ENCODE measurements at places on chromosomes 1 and 21.

DNA sequence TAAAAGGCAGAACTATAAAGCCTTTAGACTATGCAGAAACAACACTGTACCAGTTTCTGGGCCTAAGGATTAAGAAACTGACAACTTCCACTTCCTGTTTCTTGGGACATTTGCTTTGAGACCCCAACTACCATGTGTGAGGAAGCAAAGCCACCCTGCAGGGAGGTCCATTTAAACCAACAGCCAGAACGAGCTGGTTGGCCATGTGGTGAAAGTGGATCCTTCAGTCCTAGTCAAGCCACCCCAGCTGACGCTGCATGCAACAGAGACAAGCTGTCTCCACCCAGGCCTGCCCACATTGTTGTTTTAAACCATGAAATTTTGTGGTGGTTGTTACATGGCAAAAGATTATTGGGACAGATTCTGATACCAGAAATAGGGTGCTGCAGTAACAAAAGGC, 31.8 kb upstream of the SLFNL1 start:
- no peak for DNase-seq

DNA sequence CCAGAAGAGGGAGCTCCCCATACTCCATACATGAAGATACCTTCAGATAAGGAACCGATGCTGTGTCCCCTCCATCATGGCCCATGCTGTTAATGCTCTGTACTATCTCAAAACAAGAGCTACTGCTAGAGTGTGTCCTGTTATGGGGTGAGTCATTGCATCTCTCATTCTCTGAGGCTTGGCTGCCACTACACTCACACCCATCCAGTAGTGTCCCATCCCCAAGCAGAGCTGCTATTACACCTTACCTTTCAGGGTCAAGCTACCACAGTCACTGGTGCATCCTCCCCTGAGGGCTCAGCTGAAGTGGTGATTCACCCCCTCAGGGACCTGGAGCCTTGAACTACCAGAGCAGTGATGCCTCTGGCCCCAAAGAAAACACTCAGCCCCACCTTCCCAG, 198.5 kb downstream of the PLA2G4A start:
- DNase-seq: no peak

DNA sequence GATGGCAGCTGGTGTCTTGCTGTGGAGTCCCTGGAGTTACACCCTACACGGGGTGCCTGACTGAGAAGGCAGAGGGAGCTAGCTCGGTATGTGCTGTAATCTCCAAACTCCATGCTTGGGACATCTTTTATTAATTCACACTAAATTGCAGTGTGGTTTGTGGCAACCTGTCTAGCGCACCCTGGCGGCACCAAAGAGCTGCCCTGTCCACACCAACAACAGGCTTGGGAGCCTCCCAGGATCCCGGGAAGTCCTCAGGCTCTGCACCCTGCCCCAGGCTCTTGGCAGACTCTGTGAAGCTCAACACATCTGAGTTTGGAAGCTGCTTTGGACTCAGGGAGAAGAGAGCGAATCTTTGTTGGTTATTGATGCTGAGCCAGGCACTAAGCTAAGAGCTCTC, 138.9 kb downstream of the IGSF21 start:
- DNase-seq: no peak

DNA sequence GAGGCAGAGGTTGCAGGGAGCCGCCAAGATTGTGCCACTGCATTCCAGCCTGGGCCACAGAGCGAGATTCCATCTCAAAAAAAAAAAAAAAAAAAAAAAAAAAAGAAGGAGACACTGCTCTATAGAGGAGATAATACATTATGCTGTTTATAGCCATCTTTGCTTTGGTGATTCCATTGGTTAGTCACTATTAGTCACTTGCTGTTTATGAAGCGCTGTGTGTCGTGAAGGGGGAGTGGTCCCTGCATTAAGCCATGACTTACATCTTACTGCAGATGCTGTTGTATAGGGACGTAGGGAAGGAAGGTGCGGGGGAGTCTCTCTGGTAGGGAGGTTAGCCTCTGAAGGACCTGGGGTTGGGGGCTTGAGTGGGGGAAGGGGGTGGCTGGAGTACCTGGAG, 48.3 kb downstream of the HUNK start:
- no peak for DNase-seq

DNA sequence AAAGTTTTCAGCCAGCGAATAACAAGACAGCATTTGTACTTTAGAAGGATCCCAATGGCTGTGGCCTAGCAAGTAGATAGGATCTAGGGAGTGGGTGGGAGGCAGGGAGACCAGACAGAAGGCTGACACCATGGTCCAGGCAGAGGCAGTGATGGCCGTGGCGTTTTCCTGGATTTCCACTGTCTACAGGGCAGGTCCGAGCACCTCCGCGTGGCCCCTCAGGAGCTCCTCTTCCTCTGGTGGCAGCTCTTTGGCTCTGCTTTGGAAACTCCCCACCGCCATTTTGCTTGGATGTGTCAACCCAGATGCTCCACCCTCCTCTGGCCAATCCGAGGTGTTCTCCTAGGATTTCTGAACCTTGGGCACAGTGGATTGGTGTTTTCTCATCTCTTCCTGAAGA, 25.1 kb downstream of the PADI4 start:
- DNase-seq: no peak

DNA sequence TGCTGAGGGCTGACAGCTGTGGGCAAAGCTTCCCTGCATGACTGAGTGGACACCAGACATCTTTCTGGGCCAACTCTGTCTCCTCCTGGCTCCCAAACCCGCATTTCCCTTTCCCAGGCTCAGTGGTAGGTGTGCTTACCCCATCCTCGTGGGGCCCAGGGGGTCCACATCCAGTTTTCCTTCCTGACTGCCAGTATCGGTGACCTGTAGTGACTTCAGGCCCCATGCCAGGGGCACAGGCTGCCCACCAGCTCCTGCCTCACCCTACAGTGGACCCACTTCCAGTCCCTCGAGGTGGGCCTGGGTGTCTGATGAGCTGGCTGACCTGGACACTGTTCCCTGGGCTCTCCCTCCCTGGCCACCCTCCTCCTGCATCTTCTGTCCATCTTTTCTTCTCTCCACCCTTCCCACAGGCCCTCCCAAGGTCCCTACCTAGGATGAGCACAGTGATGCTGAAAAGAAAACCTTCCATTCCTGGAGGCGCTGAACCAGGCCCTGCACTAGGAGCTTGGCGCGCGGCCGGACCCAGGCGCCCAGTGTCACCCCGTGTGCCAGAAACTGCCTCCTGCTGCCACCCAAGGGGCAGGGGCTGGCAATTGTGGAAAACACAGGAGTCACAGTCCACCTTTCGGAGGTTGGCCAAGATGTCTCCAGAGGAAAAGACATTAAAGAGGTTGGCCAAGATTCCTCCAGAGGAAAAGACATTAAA, 67.1 kb downstream of the RUNX3 start:
- no peak for DNase-seq

GRCh38 chr1:232894436-232894835, 56.0 kb upstream of the NTPCR start:
- no peak for DNase-seq

- DNase-seq: no peak
These were observed 33.6 kb downstream of the RPRD2 start for GRCh38 chr1:150397392-150398032.

GRCh38 chr21:45938453-45938755, 43.2 kb upstream of the COL6A1 start:
- DNase-seq: no peak

GRCh38 chr1:192104128-192104527, 54.1 kb upstream of the RGS18 start:
- DNase-seq: no peak

GRCh38 chr1:904310-904950, 19.3 kb upstream of the SAMD11 start:
- DNase-seq: peak; percentile 29

- DNase-seq: no peak
These were observed 21.5 kb upstream of the GPR37L1 start for GRCh38 chr1:202101184-202101583.

- no peak for DNase-seq
These were observed 733.9 kb upstream of the CHRM3 start for GRCh38 chr1:238652346-238652968.

- DNase-seq: no peak
These were observed 8.7 kb upstream of the MDM4 start for GRCh38 chr1:204507317-204508105.

- no peak for DNase-seq
These were observed 483.4 kb downstream of the PLPP3 start for GRCh38 chr1:56095696-56096665.

GRCh38 chr1:165826565-165827267, 698 bp upstream of the UCK2 start:
- no peak for DNase-seq

- DNase-seq: no peak
These were observed 108.1 kb upstream of the HAO2 start for GRCh38 chr1:119260506-119260905.

GRCh38 chr1:205972081-205972480, 28.8 kb upstream of the SLC26A9 start:
- no peak for DNase-seq

- no peak for DNase-seq
These were observed 263.4 kb upstream of the SNX7 start for GRCh38 chr1:98398092-98398491.

DNA sequence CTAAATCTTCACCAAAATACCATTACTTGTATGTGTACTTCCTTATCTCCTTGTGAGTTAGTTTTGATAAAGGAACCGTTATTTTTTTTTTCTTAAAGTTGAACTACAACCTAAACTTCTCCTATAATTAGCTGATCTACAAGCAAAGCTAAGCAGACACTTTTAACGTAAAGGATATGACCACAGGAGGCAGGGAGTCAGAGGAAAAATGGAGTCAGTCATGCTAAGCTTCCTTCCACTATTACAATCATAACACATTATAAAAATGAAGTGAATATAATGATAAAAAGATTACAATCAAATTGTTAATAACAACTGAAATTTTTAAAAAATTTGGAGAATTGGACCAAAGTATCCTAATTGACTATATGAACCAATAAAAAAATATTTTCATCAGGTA, 892.6 kb downstream of the KCNT2 start:
- DNase-seq: no peak

- DNase-seq: no peak
These were observed 189.2 kb downstream of the ZP4 start for GRCh38 chr1:237701534-237701933.

DNA sequence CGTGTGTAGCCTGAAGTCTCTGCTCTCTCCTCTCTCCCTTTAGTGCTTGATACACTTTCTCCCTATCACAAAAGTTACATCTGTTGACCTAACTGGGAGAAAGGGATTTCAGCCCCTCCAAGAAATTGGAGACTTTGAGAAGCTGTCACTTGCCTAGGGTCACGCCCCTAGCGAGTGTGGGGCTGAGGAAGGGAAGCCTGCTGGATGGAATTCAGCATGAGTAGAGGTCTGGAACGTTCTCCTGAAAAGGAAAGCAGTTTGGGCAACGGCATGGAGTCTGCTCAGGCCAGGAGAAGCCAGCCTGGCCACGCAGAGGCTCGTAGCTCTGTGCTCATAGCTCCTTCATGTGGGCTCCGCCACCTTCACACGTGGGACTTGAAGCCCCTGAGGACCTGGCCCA, 22.4 kb downstream of the COL16A1 start:
- no peak for DNase-seq

DNA sequence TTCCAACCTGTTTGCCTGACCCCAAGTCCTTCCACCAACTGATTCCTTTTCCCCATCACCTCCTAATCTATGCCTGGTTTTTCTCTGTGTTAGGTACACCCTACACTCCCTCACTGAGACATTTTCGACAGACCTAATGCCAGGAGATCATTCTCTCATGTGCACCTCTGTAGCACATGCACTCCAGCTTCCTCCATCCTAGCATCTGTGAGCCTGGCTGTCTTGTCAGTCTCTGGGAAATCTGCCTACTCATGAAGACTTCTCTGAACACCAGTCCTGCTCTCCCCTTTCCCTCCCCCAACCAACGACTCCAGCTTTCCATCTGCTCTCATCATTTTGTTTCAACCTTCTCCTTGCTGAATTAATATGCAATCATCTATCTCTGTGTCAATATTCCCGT, 987 bp downstream of the MED8 start:
- DNase-seq: no peak

- peak; percentile 10 for DNase-seq
These were observed 648 bp downstream of the S100PBP start for GRCh38 chr1:32817815-32818786.

GRCh38 chr1:51576085-51576444, 40.8 kb upstream of the OSBPL9 start:
- no peak for DNase-seq

GRCh38 chr1:21550097-21550496, 40.9 kb downstream of the ALPL start:
- no peak for DNase-seq

DNA sequence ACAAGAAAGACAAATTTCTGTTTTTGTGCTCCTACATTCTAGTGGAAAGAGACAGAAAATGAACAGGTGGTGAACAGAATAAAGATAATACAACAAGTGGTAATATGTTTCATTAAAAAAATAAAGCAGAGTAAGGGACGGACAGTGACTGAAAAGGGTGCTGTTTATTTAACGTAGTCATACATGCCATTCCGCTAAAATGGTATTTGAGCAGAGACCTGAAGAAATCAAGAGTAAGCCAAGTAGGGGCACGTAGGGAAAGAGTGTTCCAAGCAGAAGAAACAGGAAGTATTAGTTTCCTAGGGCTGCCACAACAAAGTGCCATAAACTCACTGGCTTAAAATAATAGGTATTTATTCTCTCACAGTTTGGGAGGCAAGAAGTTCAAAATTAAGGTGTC, 65.6 kb upstream of the KCTD3 start:
- no peak for DNase-seq

- DNase-seq: no peak
These were observed 114.4 kb upstream of the TNR start for GRCh38 chr1:175857756-175858155.

DNA sequence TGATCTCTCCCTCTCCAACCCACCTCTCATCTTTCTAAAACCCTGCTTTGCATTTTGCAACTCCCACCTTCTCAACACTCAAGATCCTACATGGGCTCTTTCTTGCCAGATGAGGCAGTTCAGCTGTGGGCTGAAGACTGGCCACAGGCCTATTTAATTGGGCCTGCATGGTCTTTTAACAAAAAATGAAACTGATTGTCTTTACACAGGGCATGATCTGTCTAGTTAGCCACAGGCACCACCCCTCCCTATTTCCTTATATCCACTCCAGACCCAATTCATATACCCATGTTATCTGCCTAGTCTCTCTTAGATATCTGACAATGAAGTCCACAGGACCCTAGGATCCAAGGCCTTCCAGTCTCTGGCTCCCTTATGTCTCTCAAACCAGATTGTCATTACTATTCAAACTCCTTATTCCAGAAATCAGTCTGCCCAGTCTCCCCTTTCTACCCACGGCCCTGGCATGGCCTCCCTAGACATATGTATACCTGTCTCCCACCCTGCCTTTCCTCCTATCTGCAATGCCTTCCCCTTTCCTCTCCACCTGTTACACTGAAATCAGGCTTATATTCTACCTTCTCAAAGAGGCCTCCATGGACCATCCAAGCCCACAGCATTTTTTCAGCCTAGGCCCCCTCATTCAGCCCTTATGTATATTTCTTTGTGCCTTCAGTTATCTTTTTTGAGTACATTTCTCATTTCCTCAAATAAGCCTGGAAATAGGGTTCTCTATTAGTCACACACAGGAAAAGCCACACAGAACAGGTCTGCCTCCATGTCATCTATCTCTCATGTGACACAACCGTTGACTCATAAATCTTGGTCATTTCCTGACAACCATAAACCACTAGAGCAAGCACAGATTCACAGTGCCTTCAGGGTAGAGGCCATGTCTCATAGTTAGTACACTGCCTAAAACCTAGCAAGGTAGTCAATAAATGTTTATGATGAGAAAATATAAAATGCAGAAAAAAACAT, 39.0 kb downstream of the LPAR3 start:
- peak; percentile 89 for DNase-seq

GRCh38 chr1:212315907-212316306, 30.7 kb downstream of the PPP2R5A start:
- DNase-seq: peak; percentile 28

GRCh38 chr1:89936694-89937093, 58.2 kb upstream of the ZNF326 start:
- DNase-seq: no peak

- no peak for DNase-seq
These were observed 55.9 kb downstream of the PPP2R5A start for GRCh38 chr1:212341090-212341489.

Measured in foreskin keratinocyte (primary cell).